ENCODE measurements at places on chromosomes 1 and 21.

GRCh38 chr1:2795926-2796325 is 5.6 kb downstream of the TTC34 start:
- DNase-seq = no peak

DNA sequence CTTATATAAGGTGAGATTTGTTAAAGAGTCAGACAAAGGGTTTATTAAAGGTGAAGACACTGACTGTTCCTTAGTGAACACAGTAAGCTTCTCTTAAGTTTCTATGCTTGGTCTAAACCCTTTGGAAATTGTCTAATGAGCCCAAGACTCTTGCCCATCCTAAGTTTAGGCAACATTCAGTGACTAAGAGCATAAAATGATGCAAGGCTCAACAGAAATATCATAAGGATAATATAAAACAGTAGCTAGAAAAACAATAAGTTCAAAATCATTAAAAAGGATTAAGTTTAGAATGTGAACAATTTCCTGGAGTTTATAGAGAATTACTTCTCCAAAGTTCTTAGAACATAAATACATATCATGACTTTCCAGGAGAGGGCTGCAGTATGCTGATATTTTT is 108.9 kb upstream of the PDC start:
- DNase-seq = no peak

- no peak for DNase-seq
Observed at GRCh38 chr1:225823811-225824261, 13.9 kb downstream of the EPHX1 start.

DNA sequence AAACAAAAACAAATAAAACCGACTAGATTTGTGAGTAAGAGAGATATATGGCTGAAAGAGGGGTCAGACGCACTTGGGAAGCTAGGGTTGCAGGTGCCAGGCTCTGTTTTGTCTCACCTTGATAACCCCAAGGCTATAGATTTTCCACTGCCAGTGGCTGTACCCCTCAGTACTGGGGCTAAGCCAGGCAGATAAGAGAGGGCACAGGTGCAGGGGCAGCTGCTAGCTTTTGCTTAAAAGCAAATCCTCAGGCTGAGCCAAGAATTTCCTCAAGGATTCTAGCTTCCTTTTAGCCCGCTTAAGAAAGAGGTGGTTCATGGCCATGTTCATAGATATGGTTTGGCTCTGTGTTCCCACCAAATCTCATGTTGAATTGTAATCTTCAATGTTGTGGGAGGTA is 57.9 kb downstream of the OVGP1 start:
- DNase-seq = no peak

DNA sequence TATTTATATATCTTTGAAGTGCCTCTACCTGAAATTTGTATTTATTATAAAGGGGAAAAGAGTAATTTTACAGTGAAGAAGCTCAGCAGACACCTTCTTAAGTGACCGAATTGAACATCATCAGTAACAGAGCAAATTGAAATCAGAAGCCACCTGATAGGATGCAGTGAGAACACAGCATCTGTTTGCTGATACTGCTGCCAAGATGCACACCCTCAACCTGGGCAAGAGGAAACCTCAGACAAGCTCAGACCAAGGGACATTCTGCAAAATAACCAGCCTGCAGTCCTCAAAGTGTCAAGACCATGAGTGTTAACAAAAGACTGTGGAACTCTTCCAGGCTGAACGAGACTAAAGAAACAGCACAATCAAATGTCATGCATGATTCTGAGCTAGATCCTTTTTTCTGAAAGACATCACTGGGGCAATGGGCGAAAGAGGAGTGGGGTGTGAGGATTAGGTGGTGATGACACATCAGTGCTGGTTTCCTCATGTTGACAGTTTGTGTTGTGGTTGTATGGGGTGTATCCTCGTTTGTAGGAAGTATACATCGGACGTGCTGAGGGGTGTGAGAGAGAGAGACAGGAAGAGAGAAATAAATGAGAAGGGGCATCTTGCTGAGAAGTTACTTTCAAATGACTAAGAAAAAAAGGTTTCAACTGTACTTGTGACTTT is 103.7 kb downstream of the ABCA4 start:
- no peak for DNase-seq

GRCh38 chr1:198346178-198346577 is 189.4 kb downstream of the NEK7 start:
- no peak for DNase-seq

GRCh38 chr21:25025596-25025995 is 581.7 kb downstream of the MRPL39 start:
- DNase-seq = no peak

All from Ammon's horn (tissue), 1 donor.